ENCODE measurements at places on chromosomes 2 and 18. TPM values are rescaled to one million over a fixed set of nuclear protein-coding genes. Genes with fewer than 3 reads are reported as not detected.
A peak's percentile ranks its signal among the peaks of the same experiment; 100 is the strongest.

GRCh38 chr18:23933407-23933806, 81.1 kb upstream of the TTC39C start:
- no peak for DNase-seq
- peaks cover 58% of the 10 kb centered on the region for H3K4me1 ChIP-seq
- H3K36me3 ChIP-seq: peaks cover 6% of the 10 kb centered on the region

Gene REG3A
- total RNA-seq: not detected

GRCh38 chr18:8341481-8342230, 267.6 kb upstream of the RAB12 start:
- H3K27ac ChIP-seq: no peak overlapping the region
- no peaks in the 10 kb centered on the region for H3K4me1 ChIP-seq
- DNase-seq: no peak
- H3K36me3 ChIP-seq: no peaks in the 10 kb centered on the region
- no peaks in the 10 kb centered on the region for H3K27me3 ChIP-seq
- H3K4me3 ChIP-seq: no peak overlapping the region

GRCh38 chr2:64937687-64938491, 51.3 kb upstream of the SLC1A4 start:
- H3K36me3 ChIP-seq: peaks cover 3% of the 10 kb centered on the region
- H3K4me1 ChIP-seq: peaks cover 36% of the 10 kb centered on the region
- DNase-seq: no peak
- H3K27ac ChIP-seq: no peak overlapping the region
- H3K4me3 ChIP-seq: no peak overlapping the region
- H3K27me3 ChIP-seq: peaks cover 3% of the 10 kb centered on the region

- no peak overlapping the region for H3K4me3 ChIP-seq
- no peak overlapping the region for H3K27ac ChIP-seq
- DNase-seq: no peak
- no peaks in the 10 kb centered on the region for H3K36me3 ChIP-seq
Observed at GRCh38 chr2:36416370-36417165, 61.0 kb downstream of the CRIM1 start.

Gene PARD6G
- total RNA-seq: 0.98 TPM

Gene NFU1
- 28.5 TPM for total RNA-seq

DNA sequence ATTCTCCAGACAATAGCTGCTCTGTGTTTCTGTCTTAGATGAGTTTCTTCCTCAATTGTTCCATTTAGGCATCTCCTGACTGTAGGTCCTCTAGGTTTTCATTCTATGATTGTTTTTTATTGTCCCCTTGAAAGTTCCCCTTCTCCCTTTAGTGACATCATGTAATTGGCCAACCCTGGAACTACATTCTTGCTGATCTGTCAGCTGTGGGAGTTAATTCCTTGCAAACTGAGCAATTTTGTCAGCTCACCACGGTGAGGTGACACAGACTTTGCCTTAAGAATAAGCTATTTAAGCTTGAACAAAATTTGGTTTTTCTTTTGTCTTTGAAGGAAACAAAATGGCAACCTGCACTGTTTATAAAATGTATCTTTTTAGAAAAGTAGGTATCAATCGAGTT, 95.9 kb downstream of the TXNL1 start:
- H3K27ac ChIP-seq: no peak overlapping the region
- peaks cover 7% of the 10 kb centered on the region for H3K27me3 ChIP-seq
- H3K4me1 ChIP-seq: no peaks in the 10 kb centered on the region
- no peak for DNase-seq

- H3K4me1 ChIP-seq: peaks cover 27% of the 10 kb centered on the region
- peaks cover 35% of the 10 kb centered on the region for H3K36me3 ChIP-seq
- H3K27me3 ChIP-seq: no peaks in the 10 kb centered on the region
- no peak for DNase-seq
- peak overlapping the region; percentile 67 for H3K27ac ChIP-seq
Observed at GRCh38 chr2:136000502-136000901, 15.1 kb upstream of the DARS1 start.

DNA sequence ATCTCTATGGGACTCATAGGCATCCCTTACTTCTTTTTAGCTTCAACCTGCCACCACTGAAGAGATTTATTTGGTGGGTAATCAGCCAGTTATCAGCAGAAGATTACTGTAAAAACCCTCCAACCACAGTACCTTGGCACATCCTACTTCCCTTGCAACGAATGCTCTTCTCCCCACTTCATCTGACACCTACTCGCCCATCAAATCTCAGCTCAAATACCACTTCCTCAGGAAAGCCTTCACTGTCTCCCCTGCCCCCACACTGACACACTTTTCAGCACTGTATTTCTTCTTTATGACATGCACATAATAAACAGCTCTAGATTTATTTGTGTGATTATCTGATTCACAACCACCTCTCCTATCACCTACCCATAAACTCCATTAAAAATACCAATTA, 3.1 kb downstream of the KDSR start:
- H3K27me3 ChIP-seq: no peaks in the 10 kb centered on the region
- DNase-seq: peak; percentile 70
- H3K4me1 ChIP-seq: peaks cover 39% of the 10 kb centered on the region
- no peak overlapping the region for H3K27ac ChIP-seq
- no peak overlapping the region for H3K4me3 ChIP-seq

DNA sequence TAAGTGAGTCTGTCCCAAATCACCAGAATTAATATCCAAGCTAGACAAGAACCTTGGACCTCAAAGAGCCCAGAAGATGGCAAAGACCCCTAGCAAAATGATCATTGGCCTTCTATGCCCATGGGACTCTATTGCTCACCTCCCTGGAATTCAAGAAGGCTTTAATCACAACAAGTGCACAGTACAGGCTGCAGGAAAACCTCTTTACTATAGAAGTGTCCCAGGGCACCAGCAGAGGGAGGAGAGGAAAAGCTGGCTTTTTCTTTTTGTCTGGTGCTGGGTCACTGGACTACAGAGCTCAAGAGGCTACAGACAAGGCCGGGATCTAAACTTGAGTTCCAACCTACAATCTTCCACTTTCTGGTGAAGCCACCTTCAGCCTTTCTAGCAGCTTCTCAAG, 88.3 kb upstream of the PPP1CB start:
- H3K36me3 ChIP-seq: peaks cover 2% of the 10 kb centered on the region
- DNase-seq: no peak
- no peak overlapping the region for H3K4me3 ChIP-seq
- no peaks in the 10 kb centered on the region for H3K4me1 ChIP-seq
- no peak overlapping the region for H3K27ac ChIP-seq
- H3K27me3 ChIP-seq: no peaks in the 10 kb centered on the region

Gene PDE11A
- not detected for total RNA-seq

DNA sequence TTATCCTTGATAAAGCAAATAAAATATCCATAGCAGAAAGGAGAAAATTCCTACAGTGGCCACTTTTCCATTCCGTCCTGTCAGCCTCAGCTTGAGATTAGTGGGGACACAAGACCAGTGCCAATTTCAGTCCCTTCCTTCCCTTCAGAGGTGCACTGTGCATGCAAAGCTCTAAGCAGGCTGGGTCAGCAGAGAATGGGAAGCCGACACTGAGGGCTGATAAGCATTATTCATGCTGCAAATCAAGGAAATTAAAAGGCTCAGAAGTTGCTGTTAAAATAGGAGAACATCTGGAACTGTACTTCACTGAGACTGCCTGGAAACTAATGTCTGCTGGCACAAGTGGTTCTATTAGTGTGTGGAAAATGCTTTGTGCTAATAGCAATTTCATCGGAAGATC, 534.3 kb downstream of the ADCYAP1 start:
- H3K36me3 ChIP-seq: no peaks in the 10 kb centered on the region
- H3K27me3 ChIP-seq: no peaks in the 10 kb centered on the region
- H3K27ac ChIP-seq: no peak overlapping the region

DNA sequence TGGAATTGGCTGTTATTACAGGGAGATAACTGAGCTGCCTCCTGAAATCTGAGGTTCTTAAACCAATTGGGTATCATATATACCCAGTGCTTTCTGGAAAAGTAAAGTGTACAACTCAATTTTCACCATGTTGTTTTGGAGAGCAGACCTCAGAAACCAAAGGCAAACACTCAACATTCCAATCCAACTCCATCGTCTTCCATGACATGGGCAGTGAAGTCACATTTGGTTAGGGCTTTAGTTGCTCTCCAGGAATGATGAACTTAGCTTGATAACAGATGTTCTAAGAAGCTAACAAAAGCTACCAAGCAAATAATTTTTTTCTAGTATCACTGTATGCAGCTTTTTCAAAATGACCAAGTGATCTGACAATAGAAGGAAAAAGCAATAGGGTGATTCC, 107.0 kb upstream of the SLC35G4 start:
- H3K4me1 ChIP-seq: no peaks in the 10 kb centered on the region
- peaks cover 4% of the 10 kb centered on the region for H3K27me3 ChIP-seq
- no peak for DNase-seq
- H3K4me3 ChIP-seq: no peak overlapping the region

Gene HOXD12
- not detected for total RNA-seq

Gene CCT7
- total RNA-seq: 449 TPM

DNA sequence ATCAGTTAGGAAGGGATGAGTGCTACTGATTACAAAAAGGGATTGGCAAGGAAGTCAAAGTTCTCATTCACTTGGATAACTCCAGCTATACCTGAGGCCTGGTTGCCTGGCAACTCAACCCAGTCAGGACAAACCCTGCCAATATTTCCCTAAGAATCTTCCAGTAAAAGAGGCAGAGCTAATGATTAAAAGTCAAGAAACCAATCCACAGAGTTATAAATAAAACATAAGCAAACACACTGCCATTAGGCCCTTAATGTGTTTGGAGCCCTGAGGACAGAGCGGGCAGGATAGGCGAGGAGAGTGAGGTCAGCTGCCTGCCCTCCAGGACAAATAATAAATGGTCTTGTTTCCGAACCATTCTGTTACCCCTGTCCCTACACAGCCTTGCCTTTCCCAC, 215.6 kb upstream of the NABP1 start:
- no peaks in the 10 kb centered on the region for H3K36me3 ChIP-seq
- peaks cover 15% of the 10 kb centered on the region for H3K27me3 ChIP-seq
- DNase-seq: no peak
- H3K27ac ChIP-seq: no peak overlapping the region

DNA sequence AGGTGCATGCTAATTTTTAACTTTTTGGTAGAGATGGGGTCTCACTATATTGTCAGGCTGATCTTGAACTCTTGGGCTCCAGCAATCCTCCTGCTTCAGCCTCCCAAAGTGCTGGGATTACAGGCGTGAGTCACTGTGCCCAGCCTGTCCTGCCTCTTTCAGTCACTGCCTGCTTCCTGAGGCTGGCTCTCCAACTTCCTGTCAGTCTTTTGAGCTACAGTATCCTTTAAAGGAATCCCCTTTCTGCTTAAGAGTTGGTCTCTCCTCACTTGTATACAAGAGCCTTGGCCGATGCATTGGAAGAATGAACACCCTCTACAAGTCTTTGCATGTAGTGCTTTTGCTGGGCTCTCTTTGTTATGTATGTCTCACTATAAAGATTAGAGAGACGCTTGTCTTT, 88.4 kb upstream of the SMAD2 start:
- H3K4me1 ChIP-seq: peaks cover 8% of the 10 kb centered on the region
- peaks cover 1% of the 10 kb centered on the region for H3K36me3 ChIP-seq
- no peak for DNase-seq
- H3K4me3 ChIP-seq: no peak overlapping the region
- no peak overlapping the region for H3K27ac ChIP-seq
- peaks cover 47% of the 10 kb centered on the region for H3K27me3 ChIP-seq

- H3K4me3 ChIP-seq: no peak overlapping the region
- H3K27me3 ChIP-seq: no peaks in the 10 kb centered on the region
- H3K4me1 ChIP-seq: no peaks in the 10 kb centered on the region
- no peaks in the 10 kb centered on the region for H3K36me3 ChIP-seq
- no peak overlapping the region for H3K27ac ChIP-seq
Observed at GRCh38 chr2:54247115-54247514, 8.9 kb downstream of the TSPYL6 start.

Gene CROCC2
- not detected for total RNA-seq

DNA sequence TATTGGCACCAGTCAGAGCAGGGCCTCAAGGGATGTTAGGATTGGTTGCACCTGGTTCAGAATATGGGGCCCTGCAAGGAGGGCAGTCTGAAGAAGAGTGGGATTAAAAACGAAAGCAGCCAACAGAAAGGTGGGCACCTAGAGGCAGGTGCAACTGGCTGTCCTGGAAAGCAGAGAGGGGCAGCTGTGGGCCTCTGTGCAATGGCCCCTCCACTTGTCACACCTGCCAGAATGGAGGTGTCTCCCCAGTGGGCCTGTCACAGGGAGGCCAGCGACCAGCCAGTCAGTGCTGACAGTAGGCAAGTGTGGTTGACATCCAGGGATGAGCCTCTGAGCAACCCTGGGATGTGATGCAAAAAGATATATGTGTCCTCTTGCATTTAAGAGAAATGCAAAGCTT, 37.7 kb downstream of the INPP4A start:
- no peak overlapping the region for H3K4me3 ChIP-seq
- no peak for DNase-seq
- H3K4me1 ChIP-seq: peaks cover 97% of the 10 kb centered on the region
- H3K27me3 ChIP-seq: no peaks in the 10 kb centered on the region
- peaks cover 23% of the 10 kb centered on the region for H3K36me3 ChIP-seq
- H3K27ac ChIP-seq: peak overlapping the region; percentile 82

Gene DUSP28
- 10.1 TPM for total RNA-seq

Gene IL1RN
- total RNA-seq: 1.8 TPM

DNA sequence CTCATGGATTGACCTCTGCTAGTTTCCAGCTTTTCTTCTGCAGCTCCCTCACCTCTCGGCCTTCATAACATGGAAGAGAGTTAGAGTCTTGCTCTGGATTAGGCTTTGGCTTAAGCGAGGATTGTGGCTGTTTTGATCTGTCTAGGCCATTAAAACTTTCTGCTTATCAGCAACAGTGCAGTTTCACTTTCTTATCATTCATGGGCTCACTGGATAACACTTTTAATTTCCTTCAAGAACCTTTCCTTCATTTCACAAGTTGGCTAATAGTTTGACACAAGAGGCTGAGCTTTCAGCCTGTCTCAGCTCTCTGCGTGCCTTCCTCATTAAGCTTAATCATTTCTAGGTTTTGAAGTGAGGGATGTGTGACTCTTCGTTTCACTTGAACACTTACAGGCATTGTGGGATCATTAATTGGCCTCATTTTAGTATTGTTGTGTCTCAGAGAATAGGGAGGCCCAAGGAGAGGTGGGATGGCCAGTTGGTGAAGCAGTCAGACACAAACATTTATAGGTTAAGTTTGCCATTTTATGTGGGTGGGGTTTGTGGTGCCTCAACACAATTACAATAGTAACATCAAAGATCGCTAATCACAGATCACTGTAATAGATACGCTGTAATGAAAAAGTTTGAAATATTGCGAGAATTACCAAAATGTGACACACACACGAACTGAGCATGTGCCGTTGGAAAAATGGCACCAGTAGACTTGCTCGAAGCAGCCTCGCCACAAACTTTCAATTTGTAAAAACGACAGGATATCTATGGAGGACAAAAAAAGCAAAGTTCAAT, 129.3 kb downstream of the ZNF236 start:
- no peaks in the 10 kb centered on the region for H3K27me3 ChIP-seq
- H3K27ac ChIP-seq: peak overlapping the region; percentile 18
- no peak overlapping the region for H3K4me3 ChIP-seq
- no peak for DNase-seq
- H3K4me1 ChIP-seq: peaks cover 37% of the 10 kb centered on the region

Gene ANKRD30BL
- not detected for total RNA-seq

- DNase-seq: no peak
- no peaks in the 10 kb centered on the region for H3K36me3 ChIP-seq
- no peaks in the 10 kb centered on the region for H3K27me3 ChIP-seq
- no peaks in the 10 kb centered on the region for H3K4me1 ChIP-seq
Observed at GRCh38 chr2:57575700-57576268, 470.8 kb upstream of the VRK2 start.

- H3K36me3 ChIP-seq: no peaks in the 10 kb centered on the region
- H3K27me3 ChIP-seq: peaks cover 60% of the 10 kb centered on the region
- no peaks in the 10 kb centered on the region for H3K4me1 ChIP-seq
- H3K27ac ChIP-seq: no peak overlapping the region
- no peak overlapping the region for H3K4me3 ChIP-seq
Observed at GRCh38 chr2:175293776-175294175, 112.3 kb upstream of the ATP5MC3 start.

Gene LRATD1
- not detected for total RNA-seq

- no peak for DNase-seq
- H3K36me3 ChIP-seq: no peaks in the 10 kb centered on the region
- no peak overlapping the region for H3K4me3 ChIP-seq
- peaks cover 3% of the 10 kb centered on the region for H3K27me3 ChIP-seq
- H3K4me1 ChIP-seq: no peaks in the 10 kb centered on the region
Observed at GRCh38 chr2:152055366-152056108, 43.3 kb downstream of the CACNB4 start.

All from activated CD8-positive, alpha-beta memory T cell treated with anti-CD3 and anti-CD28 coated beads, Interleukin-2, amount 10 ng/mL, durations not matched to agents 7 days and 5 days (primary cell).